ENCODE measurements at places on chromosomes 1 and 21.

DNA sequence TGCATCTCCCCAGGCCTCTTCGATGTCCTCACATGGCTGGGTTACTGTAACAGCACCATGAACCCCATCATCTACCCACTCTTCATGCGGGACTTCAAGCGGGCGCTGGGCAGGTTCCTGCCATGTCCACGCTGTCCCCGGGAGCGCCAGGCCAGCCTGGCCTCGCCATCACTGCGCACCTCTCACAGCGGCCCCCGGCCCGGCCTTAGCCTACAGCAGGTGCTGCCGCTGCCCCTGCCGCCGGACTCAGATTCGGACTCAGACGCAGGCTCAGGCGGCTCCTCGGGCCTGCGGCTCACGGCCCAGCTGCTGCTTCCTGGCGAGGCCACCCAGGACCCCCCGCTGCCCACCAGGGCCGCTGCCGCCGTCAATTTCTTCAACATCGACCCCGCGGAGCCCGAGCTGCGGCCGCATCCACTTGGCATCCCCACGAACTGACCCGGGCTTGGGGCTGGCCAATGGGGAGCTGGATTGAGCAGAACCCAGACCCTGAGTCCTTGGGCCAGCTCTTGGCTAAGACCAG lies 14.3 kb downstream of the HTR6 start:
- DNase-seq: no peak

- DNase-seq: no peak
Observed at GRCh38 chr1:201436393-201436792, 14.9 kb upstream of the TNNI1 start.

DNA sequence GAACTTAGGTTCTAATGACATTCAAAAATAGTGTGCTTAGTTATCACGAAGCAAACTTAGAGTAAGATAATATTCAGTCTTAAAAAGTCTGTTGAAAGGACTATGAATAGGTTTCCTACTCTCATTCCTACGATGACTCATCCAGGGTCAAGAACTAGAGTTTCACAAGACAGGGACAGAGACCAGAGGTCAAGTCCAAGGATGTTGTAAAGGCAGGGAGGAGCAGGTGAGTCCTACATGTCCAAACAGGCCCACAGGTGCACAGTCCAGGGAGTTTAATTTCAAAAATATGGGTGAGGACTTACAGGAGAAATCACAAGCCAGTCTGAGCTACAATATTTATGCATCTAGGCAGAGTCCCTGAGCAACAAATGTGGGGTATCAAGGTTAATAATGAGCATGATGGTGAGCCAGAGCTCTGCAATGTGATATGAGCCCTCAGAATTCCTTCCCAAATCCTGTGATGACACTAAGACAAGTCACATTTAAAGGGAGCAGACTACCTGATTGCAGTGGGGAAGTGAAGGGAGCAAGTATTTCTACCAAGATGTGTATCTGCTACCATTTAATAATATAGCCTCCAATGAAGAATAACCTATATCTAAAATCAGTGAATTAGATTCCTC lies 100.0 kb upstream of the NRIP1 start:
- DNase-seq: no peak

- no peak for DNase-seq
Observed at GRCh38 chr1:44594353-44594752, 79.9 kb downstream of the TMEM53 start.

Data from type B pancreatic cell (in vitro differentiated cells).